Ovary (tissue), 10 donors: ENCODE measurements at places on chromosomes 5 and 9. TPM values are rescaled to one million over a fixed set of nuclear protein-coding genes. Genes with fewer than 3 reads are reported as not detected.
A peak's percentile ranks its signal among the peaks of the same experiment; 100 is the strongest.

Gene PCDHA7
- total RNA-seq: 0.80 TPM

Gene NCS1
- 10.3 TPM for total RNA-seq

Gene PRDM12
- not detected for total RNA-seq

Gene C9
- not detected for total RNA-seq

Gene PRR7
- 1.9 TPM for total RNA-seq

DNA sequence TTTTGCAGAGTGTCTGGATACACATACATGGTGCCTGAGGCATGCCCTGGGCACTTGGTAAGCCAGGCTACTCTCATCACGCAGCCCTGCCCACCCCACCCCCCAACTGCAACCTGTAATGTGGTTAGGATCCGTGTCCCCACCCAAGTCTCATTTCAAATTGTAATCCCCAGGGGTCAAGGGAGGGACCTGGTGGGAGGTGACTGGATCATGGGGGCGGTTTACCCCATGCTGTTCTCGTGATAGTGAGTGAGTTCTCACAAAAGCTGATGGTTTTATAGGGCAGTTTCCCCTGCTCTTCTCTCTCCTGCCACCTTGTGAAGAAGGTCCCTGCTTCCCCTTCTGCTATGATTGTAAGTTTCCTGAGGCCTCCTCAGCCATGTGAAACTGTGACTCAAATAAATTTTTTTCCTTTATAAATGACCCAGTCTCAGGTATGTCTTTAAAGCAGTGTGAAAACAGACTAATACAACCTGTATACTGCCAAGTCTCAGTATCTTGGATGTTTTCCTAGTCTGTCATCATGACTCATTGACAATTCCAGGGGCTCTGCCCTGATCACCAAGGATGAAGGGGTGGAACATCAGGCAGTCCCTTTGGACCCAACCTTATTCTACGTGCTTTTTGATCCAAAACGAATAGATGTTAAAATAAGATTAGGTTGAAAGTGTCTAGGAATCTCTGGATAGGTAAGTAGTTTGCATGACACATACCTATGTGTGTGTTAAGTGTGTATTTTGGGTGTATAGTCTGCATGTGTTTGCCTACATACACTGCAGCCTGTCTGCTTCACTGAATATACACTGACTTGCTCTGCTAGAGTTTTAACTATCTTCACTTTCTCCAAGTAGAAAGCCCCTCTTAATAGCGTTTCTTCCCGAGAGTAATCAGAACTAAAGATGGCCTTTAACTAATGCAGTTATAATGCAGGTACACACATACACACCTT, 293.8 kb downstream of the SLIT3 start:
- H3K36me3 ChIP-seq: no peaks in the 10 kb centered on the region
- H3K4me3 ChIP-seq: no peak overlapping the region
- no peak for DNase-seq
- H3K27me3 ChIP-seq: no peaks in the 10 kb centered on the region
- H3K4me1 ChIP-seq: peaks cover 7% of the 10 kb centered on the region
- no peak overlapping the region for H3K27ac ChIP-seq

- DNase-seq: no peak
- no peak overlapping the region for H3K27ac ChIP-seq
- H3K4me1 ChIP-seq: peaks cover 11% of the 10 kb centered on the region
- no peaks in the 10 kb centered on the region for H3K36me3 ChIP-seq
- H3K4me3 ChIP-seq: no peak overlapping the region
These were observed 113.3 kb downstream of the SNX18 start for GRCh38 chr5:54630738-54631359.

- H3K4me3 ChIP-seq: no peak overlapping the region
- DNase-seq: no peak
- no peaks in the 10 kb centered on the region for H3K27me3 ChIP-seq
- H3K4me1 ChIP-seq: peaks cover 3% of the 10 kb centered on the region
- no peak overlapping the region for H3K27ac ChIP-seq
- H3K36me3 ChIP-seq: no peaks in the 10 kb centered on the region
These were observed 120.5 kb downstream of the PRDM6 start for GRCh38 chr5:123209502-123210027.

GRCh38 chr9:79809316-79809876, 237.6 kb downstream of the TLE4 start:
- H3K27me3 ChIP-seq: no peaks in the 10 kb centered on the region
- no peak overlapping the region for H3K27ac ChIP-seq
- DNase-seq: no peak
- peaks cover 3% of the 10 kb centered on the region for H3K4me1 ChIP-seq

GRCh38 chr5:41891066-41891707, 13.0 kb upstream of the RIMOC1 start:
- no peak for DNase-seq
- no peaks in the 10 kb centered on the region for H3K36me3 ChIP-seq
- peaks cover 3% of the 10 kb centered on the region for H3K27me3 ChIP-seq
- no peak overlapping the region for H3K4me3 ChIP-seq
- H3K27ac ChIP-seq: no peak overlapping the region
- H3K4me1 ChIP-seq: no peaks in the 10 kb centered on the region

- no peaks in the 10 kb centered on the region for H3K27me3 ChIP-seq
- no peak overlapping the region for H3K4me3 ChIP-seq
- no peaks in the 10 kb centered on the region for H3K36me3 ChIP-seq
- no peaks in the 10 kb centered on the region for H3K4me1 ChIP-seq
- DNase-seq: no peak
These were observed 1019.9 kb upstream of the WWC1 start for GRCh38 chr5:167271511-167271910.

- no peaks in the 10 kb centered on the region for H3K4me1 ChIP-seq
- H3K4me3 ChIP-seq: no peak overlapping the region
- H3K27ac ChIP-seq: no peak overlapping the region
- H3K36me3 ChIP-seq: no peaks in the 10 kb centered on the region
- no peaks in the 10 kb centered on the region for H3K27me3 ChIP-seq
These were observed 159.1 kb downstream of the LURAP1L start for GRCh38 chr9:12933957-12934356.

GRCh38 chr9:16710888-16711287, 159.6 kb downstream of the BNC2 start:
- no peaks in the 10 kb centered on the region for H3K36me3 ChIP-seq
- peaks cover 13% of the 10 kb centered on the region for H3K4me1 ChIP-seq
- no peak overlapping the region for H3K4me3 ChIP-seq
- no peak overlapping the region for H3K27ac ChIP-seq
- no peak for DNase-seq
- no peaks in the 10 kb centered on the region for H3K27me3 ChIP-seq

- no peaks in the 10 kb centered on the region for H3K36me3 ChIP-seq
- H3K4me3 ChIP-seq: no peak overlapping the region
- H3K27ac ChIP-seq: no peak overlapping the region
- no peaks in the 10 kb centered on the region for H3K4me1 ChIP-seq
These were observed 280.7 kb downstream of the SPOCK1 start for GRCh38 chr5:137218471-137218870.

DNA sequence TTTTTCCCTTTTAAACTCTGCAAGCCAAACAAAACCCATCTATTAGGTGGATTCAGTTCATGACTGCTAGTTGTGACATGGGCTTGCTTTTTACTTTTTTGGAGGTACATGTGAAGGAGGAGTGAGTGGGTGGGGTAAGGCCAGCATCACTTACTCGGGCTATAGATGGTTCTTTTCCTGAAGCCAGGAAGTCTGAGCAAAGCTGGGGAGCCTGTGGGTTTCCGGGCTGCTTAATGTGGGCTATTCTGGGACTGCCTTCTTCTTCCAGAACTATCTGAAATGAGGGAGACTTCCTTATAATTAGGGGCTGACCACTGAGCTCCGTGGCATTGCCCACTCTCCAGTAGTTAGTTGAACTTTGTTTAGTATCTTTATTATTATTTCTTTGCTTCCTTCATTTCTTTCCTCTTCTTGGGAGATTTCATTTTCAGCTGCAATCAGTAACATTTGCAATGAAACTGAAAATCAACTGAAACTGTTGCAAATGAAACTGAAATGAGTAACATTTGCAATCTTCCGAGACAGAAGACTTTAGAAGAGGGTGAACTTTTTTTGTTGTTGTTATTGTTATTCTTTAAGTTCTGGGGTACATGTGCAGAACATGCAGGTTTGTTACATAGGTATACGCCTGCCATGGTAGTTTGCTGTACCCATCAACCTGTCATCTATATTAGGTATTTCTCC, 204.9 kb downstream of the LRRC70 start:
- no peaks in the 10 kb centered on the region for H3K4me1 ChIP-seq
- H3K4me3 ChIP-seq: no peak overlapping the region
- H3K36me3 ChIP-seq: no peaks in the 10 kb centered on the region
- no peaks in the 10 kb centered on the region for H3K27me3 ChIP-seq
- no peak for DNase-seq

DNA sequence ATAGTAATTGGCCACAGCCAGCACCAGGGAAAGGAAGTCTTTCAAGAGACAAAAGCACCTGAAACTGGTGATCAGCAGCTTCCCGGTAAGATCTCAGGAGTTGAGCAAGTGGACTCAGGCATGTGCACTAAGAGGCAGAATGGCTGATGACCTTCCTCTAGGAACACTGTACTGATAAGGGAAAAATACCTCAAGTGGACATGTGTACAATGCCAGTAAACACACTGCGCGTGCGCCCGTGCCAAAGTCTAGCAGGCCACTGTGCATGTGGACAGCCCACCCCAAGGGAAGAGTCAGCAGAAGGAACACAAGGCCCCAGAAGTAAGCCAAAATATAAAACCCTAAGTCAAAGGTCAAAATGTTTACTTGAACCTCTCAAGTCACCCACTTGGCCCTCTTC, 423.0 kb downstream of the TUSC1 start:
- H3K27ac ChIP-seq: no peak overlapping the region
- no peak for DNase-seq
- H3K36me3 ChIP-seq: no peaks in the 10 kb centered on the region
- no peak overlapping the region for H3K4me3 ChIP-seq

DNA sequence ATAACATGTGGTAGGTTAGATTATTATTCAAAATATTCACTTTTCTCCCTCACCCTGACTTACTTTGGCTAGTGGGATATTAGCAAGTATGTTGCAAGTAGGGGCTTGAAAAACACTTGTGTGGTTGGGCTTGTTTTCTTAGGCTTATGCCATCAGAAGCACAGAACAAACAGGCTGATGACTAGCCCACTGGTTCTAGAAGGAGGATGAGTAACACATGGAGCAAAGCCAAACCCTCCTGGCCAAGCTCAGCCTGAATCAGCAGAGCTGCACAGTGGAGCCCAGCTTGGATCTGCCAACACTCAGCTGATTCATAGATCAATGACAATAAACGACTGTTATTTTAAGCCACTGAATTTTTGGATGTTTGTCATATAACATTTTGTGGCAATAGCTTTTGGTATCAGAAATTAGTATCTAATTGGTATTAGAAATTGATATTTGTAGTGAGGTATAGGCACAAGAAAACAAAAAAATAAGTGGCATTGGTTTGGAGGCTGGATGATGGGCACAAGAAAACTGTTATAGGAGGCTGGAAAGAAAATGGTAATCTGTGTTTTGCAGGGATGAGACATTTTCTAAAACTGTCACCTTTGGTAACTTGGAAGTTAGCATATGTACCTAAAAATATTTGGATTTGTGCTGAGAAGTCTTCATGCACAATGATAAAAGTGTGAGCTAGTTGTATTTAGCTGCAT, 46.1 kb upstream of the ZBED3 start:
- H3K27me3 ChIP-seq: no peaks in the 10 kb centered on the region
- no peaks in the 10 kb centered on the region for H3K36me3 ChIP-seq
- no peaks in the 10 kb centered on the region for H3K4me1 ChIP-seq
- DNase-seq: peak; percentile 46
- H3K4me3 ChIP-seq: no peak overlapping the region

DNA sequence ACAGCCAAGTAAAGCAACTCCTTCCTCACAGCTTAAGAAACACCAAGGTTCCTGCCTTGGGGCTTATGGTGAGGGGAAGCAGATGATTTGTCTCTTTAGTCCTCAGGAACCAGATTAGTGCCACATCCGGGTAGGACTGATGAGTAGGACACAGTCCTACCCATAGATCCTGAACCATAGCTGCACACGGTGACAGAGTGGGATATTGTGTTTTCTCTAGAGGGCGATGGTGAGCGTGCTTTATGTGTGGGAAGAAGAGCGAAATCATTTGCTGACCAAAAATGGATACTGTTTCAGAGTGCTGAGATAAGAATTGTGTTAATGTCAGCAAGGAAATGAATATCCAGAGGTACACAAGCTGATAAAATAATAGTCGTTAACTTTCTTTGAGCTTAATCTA, 209.0 kb upstream of the FBXL7 start:
- no peaks in the 10 kb centered on the region for H3K27me3 ChIP-seq
- DNase-seq: no peak
- no peak overlapping the region for H3K4me3 ChIP-seq
- no peak overlapping the region for H3K27ac ChIP-seq
- no peaks in the 10 kb centered on the region for H3K36me3 ChIP-seq
